ENCODE measurements at places on chromosomes 2 and 18.

DNA sequence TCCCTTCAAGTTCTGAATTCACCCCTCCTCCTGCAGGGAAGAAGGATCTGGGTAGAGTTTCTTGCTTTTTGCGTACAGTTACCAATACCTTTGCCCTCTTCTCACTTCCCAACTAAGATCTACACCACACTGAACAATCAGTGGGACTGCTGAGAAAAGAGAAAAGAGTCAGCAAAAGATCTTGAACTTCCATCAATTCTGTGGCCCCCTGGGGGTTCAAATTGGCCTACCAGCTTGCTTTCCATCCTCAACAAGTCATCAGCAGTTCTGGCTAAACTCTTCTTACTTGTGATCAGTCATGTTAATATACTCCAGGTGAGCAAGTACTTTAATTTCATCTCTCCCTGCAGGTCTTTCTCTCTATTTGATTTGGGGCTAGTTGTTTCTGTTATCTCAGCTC lies 739.3 kb upstream of the LRRTM4 start:
- no peak for DNase-seq

GRCh38 chr2:199195927-199196502 lies 261.7 kb downstream of the SATB2 start:
- no peak for DNase-seq

- no peak for DNase-seq
Measured at GRCh38 chr2:158773121-158773520, 22.0 kb upstream of the DAPL1 start.

DNA sequence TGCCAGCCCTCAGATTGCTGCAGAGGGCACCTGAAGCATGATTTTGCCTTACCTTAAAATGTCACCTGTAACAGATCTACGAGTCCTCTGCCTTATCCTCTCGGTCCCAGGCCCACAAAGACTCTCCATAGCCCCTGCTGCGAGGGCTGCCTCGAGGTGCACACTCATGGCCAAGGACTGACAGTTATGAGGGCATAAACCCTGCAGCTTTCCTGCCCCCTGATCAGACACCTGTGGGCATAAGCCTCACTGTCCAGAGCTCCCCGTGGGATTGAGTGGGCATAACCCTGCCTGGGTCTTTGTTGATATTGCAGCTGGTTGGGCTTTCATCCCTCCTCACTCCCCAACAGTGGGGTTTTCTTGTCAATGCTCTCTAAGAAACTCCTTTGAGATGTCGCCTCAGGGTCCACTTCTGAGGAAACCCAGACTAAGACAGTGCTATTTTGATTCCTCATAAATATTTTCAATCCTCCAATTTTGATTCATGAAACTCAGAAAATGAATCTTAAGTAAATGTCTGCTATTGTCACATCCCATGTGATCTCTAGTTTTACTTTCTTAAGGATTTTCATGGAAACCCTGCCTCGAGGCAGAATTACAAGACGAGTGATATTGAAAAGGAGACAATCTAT lies 108.5 kb upstream of the NCK2 start:
- no peak for DNase-seq

DNA sequence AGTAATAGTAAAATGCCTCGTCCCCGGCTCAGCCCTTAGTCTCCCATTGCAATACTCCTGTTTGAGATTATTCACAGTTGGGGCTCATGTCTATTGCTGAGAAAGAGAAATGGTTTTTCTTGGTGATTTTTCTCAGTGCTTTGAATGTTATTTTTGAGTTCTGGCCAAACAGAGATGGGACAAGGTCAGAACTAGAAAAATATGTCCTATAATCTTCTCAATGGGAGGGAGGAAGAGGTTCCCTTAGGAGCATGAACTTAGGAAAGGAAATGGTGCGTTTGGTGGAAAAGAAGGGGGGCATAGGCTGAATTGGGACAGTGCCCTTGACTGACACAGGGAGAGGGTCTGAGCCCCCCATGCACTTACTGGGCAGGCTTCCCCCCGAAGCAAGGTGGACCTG lies 133.8 kb downstream of the AGAP1 start:
- DNase-seq: no peak

DNA sequence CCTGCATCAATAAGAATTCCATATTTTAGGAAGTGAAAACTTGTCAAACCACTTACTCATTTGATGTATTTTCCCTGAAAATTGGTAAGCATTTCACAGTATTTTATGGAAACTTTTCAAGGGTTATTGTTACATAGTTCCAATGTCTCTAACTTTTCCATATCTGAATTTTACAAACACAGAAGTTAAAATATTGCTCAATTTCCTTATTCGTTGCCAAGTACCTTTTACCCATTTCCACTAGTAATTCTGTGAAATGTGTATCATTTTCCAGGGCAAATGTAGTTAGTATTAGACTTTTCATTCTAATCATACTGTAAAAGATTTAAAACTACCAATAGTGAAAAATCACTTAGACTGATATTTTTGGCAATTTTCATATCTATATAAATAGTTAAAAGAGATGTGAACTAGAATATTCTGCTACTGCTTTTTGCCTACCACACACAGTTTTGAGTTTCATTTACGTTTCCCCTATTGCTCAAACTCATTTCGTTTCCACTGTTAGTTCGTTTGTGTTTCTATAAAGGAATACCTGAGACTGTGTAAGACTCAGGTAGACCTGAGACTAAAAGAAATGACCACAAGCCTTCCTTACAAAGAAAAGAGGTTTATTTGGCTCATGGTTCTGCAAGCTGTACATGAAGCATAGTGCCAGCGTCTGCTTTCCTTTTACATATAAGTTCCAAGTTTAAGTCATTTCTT lies 86.3 kb downstream of the PMS1 start:
- DNase-seq: no peak

GRCh38 chr2:2057125-2057721 lies 273.9 kb downstream of the MYT1L start:
- peak; percentile 59 for DNase-seq

- no peak for DNase-seq
Measured at GRCh38 chr2:100673691-100674485, 111.1 kb downstream of the PDCL3 start.

GRCh38 chr2:177172034-177172880 lies 40.3 kb upstream of the HNRNPA3 start:
- no peak for DNase-seq

GRCh38 chr18:63508596-63508995 lies 31.8 kb downstream of the SERPINB5 start:
- no peak for DNase-seq

GRCh38 chr2:103484906-103485305 lies 723.1 kb downstream of the TMEM182 start:
- no peak for DNase-seq

DNA sequence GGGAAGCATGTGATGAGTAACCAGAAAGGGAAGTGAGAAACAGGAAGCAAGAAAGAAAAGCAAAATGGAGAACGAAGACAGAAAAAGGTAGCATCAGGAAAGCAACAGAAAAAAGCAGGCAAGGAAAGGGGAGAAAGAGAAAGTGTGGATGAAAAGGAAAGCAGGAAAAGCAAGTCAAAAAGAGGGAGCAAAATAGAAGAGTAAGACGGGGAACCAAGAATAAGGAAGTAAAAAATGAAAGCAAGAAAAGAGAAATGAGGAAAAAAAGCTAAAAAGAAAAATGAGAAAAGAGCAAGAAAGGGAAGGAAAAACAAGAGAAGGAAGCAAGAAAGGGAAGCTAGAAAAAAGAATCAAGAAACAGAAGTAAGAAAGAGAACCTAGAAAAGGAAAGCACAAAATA lies 242.3 kb upstream of the NCKAP5 start:
- no peak for DNase-seq

GRCh38 chr18:54453996-54454395 lies 96.3 kb downstream of the C18orf54 start:
- DNase-seq: no peak

- no peak for DNase-seq
Measured at GRCh38 chr18:50924372-50924771, 43.5 kb upstream of the ELAC1 start.

DNA sequence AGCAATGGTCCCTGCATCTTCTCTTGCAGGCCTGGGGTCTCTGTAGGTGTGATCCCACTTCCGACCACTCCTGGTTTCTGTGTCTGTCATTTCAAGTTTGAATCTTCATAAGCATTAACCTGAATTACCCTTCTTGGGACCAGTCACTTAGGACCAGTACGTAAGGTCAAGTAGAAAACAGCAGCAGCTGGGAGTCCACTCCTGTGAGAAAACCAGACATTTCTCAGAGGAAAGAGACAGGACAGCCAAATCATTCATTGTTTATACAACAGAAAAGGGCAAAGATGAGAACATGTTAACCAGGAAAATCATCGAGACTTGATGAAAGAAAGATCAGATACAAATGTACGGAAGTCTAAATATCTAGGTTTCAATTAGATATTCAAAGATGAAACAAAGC lies 163.0 kb downstream of the MREG start:
- DNase-seq: no peak

GRCh38 chr2:48941908-48942307 lies 186.4 kb upstream of the LHCGR start:
- DNase-seq: no peak

GRCh38 chr18:9133225-9133624 lies 3.4 kb upstream of the ANKRD12 start:
- no peak for DNase-seq

DNA sequence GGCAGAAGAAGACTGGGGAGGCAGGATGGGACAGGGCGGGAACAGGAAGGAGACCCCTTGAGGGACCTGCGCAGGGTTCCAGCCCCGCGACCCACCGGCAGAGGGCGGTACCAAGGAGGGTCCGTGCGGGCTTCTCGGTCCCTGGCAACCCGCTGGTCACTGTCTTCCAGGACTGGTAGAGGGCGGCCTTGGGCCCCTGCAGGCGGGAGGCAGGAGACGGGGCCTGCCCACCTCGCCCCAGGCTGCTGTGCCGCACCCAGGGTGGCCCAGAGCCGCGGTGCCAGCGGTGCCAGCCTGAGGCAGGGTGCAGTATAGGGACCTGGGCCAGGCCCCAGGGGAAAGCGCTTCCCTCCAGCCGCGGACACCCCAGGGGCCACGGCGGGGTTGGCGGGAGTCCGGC lies 34.5 kb downstream of the NEURL3 start:
- peak; percentile 46 for DNase-seq

- DNase-seq: no peak
Measured at GRCh38 chr2:152646264-152646663, 71.0 kb downstream of the PRPF40A start.

GRCh38 chr2:240687741-240688552 lies 3.7 kb upstream of the AQP12A start:
- DNase-seq: no peak

GRCh38 chr2:233474308-233475160 lies 92.0 kb downstream of the USP40 start:
- DNase-seq: no peak

DNA sequence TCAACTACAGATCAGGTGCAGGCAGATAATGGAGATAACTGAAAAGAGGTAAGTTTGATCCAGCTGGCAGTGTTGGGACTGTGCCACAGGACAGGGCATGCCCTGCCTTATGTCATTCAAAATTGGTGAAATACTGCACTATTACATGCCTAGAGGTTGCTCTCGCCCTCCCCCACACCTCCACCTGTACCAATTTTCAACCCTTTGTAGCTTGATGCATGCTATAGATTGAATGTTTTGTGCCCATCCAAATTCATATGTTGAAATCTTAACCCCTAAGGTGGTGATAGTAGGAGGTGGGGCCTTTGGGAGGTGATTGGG lies 72.1 kb upstream of the LYPD6B start:
- DNase-seq: no peak

- DNase-seq: no peak
Measured at GRCh38 chr2:52345082-52345481, 1313.2 kb upstream of the NRXN1 start.

- peak; percentile 3 for DNase-seq
Measured at GRCh38 chr2:8803658-8804379, 33.6 kb downstream of the KIDINS220 start.
